ENCODE measurements at places on chromosomes 5 and 9.

DNA sequence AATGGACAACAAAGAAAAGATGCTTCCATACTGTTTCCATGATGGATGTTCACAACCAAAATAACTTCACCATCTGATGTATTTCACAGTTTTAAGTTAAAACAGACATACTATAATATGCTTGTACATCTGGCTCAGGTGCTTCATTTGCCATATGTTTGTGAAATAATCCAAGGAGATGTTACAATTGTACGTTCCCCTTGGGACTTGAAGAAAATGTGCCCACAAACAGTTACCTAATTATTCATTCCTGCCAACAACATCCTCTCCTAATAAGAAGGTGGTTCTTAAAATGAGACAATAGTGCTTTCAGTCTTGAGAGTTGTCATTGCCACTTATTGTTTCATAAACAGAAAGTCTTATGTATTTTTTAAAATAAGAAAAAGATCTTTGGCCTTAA lies 33.1 kb upstream of the SMARCA2 start:
- no peak for DNase-seq

- no peak for DNase-seq
Measured at GRCh38 chr9:126605792-126606482, 7.8 kb upstream of the LMX1B start.

GRCh38 chr9:83081846-83082245 lies 18.9 kb upstream of the RASEF start:
- DNase-seq = no peak

DNA sequence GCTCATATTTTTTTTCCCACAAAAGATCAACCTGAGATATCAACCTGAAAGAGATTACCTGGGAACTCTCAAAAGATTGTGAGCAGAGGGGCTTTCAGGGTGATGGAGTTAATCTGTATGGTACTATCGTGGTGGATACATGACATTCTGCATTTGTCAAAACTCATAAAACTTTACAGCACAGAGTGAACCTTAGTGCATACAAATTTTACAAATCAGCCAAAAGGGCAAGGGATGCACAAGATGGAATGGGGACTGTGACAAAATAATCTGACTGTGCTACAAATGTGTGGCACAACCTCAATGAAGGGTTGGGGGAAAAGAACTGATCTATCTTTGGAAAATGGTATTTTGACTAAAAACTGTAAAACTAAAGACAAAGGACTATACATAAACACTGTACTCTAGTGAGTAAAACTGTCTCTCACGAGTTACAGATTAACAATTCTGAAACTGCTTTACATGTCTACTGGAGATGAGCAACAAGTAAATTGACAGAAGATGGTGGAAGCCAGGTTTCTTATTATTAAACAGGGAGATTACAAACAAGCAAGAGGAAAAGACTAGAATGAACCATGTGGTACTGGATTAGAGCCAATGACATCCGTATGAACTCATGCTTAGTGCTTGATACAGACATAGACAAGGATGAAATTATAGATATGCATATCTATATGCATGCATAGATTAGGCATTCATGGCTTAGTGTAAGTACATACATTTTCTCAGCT lies 24.8 kb upstream of the RLN1 start:
- DNase-seq = no peak

DNA sequence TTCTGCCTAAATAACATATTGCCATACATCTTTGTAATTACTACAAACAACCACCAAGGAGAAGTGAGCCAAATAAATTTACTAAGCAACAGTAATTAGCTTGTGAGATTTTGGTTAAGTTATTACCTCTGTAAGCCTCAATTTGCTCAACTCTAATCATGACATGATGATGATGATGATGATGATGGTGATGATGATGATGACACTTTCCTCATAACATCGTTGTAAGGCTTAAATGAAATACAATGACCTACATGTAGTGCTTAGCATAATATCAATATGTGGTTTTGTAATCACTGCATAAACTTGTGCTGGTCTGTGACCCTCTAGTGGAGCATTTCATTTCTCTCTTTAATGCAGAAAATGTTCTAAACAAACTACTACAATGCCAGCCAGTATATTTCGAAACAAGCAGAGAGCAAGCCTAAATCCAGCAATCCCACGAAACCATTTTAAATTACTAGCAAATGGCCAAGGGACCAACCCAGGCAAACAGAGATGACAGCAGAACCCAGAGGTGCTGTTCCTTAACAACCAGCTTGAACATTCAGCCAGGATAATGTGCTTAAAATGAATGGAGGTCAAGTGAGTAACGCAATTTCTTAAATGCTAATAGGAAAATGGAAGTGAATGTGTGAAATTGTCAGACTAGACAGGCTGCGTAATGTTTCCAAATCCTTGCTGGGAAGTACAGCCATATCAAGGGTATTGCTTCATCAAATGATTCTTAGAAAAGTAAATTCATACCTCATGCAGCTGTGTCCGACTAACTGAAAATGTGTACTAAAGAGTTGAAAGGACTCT lies 281.9 kb upstream of the PUM3 start:
- DNase-seq = no peak

- DNase-seq = no peak
Measured at GRCh38 chr9:135478191-135478590, 1.4 kb upstream of the PPP1R26 start.

DNA sequence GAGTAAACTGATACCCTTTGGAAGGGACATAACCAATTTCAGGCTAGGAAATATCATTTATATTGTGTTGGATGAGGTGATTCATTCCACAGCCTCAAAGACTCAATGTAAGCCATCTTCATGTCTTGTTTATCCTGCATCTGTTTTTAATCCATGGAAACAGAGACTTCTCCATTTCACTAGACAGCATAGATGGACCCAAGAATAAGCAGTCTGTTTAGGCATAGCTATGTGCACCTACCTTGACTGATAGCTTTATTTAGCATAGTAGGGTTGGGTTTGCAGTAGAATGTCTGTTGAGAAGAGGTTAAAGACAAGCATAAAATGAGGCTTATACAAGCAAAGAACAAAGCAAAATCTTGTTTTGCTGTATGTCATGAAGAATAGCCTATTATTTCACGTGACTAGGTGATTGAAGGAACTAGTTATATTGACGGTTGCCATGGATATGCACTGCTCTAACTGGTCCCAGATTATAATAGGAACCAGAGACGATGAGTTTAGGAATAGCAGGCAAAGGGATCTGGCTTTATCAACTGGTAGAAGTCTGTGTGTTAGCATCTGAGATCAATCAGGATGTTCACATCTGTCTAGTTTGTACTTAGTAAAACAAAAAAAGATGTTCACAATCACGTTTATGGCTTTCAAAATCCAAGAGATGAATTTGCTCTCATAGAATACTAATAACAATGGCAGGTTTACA lies 154.8 kb upstream of the KLF9 start:
- DNase-seq = no peak

- DNase-seq = no peak
Measured at GRCh38 chr9:135589596-135590485, 28.3 kb downstream of the PAEP start.

- no peak for DNase-seq
Measured at GRCh38 chr9:124707666-124708065, 63.4 kb downstream of the NR6A1 start.

DNA sequence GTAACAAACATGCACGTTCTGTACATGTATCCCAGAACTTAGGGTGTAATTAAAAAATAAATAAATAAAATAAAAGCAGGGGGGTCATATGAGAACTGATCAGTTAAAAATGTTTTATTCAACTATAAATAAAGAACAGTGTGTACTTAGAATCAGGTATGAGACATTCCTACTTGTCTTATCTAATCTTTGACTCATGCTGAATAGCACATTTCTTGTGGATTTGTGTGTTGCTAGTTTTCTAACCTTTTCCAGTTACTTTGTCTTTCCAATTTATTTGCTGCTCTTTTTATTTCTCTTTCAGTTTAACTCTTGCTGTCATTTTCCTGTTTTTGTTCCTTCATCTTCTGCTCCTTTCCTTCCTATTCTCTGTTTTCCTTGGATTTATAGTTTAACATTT lies 1917.1 kb upstream of the CDH6 start:
- no peak for DNase-seq

GRCh38 chr5:83871533-83872395 lies 151.1 kb upstream of the HAPLN1 start:
- no peak for DNase-seq

DNA sequence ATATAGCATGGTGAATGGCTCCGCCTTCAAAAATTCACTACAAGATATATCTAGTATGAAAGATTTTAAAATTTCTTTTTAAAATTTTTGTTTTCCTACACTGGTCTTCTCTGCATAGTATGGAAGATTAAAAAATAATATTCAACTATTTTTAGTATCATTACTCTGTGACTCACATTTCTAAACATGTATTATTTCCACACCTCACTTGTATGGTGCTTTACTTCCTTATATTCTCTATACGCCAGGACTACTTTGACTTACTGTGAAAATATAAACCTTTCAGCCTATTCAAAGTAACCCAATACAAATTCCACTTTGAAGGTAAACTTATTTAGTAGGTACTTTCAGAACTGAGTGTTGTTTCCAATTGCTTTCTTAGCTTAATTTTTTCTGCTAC lies 26.8 kb upstream of the TXNDC8 start:
- DNase-seq = no peak

DNA sequence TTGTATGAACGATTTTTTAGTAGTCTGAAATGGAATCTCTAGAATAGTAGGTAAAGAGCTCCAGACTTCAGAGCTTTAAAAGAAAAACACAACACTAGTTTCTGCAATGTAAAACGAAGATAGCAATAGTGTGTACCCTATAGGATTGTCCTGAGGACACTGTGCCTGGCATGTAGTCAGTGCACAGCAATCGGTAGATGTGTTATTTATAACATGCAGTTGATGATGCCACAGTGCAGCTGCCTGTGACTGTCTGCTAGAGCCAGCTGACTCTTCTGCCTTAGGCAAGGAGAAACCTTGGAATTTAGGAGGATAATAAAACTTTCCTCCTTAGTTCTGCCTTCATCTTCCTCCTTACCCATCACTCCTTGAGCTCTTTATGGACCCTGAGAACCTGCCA lies 27.7 kb upstream of the TMOD1 start:
- no peak for DNase-seq

Data from left cardiac atrium (tissue), 4 donors.